ENCODE measurements at places on chromosomes 2 and 18.

DNA sequence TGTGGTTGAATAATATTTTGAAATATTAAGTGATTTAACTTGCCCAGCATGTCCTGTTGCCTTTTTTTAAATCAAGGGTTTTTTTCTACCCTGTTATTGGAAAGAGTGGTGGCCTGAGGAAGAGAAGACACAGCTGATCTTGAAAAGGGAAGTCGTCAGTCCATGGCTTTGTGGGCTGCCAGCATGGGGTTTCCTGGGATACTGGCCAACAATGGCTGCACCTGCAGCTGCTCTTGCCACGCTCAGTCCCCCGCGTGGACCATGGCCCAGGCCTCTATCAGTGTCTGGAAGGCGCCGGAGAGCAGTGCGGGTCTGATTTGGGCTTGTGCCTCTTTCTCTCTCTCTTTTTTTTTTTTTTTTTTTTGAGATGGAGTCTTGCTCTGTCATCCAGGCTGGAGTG is 99.3 kb downstream of the ASB1 start:
- DNase-seq, result no peak

GRCh38 chr2:11366326-11366741 is 21.9 kb upstream of the ROCK2 start:
- DNase-seq, result no peak

GRCh38 chr2:182321096-182321495 is 105.7 kb downstream of the PDE1A start:
- DNase-seq, result no peak

DNA sequence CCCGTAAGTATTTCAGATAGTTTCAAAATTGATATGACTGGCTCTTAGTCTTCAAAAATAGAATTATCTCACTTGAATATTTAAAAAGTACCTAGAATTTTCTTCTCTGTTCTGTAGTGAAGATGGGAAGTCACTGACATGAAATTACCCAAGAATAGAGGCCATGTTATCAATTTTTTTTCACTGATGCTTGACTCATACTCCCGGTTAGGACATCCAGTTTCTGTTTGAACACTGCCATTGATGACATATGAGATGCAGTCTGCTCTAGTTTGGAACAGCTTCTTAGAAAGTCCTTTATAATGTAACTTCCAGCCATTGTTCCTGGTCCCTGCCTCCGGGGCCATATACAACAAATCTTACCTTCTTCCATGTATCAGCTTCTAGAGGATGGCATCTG is 26.0 kb downstream of the MAP3K20 start:
- DNase-seq, result peak; percentile 30

DNA sequence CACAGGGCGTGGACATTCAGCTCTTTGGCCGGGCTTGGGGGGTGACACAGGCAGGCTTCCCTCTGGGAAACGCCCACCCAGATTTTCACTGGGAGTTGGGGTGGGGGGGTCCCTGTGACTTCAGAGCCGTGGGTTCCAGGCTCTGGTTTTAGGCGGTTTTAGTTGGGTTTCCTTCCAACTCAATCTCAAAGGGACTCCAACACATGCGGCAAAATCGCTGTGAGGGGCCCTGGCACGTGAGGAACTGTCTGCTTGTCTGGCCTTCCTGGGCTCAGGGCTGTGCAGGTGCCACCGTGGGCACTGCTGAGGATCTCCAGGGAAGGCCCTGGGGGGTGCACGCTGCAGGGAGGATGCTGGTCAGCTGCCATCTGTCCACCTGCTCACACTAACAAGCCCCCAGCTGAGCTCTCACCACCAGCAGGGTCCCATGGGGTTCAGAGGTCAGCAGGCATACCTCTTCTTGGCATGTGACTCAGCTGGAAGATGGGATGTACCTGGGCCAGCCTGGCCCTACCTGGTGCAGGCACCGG is 11.7 kb downstream of the HS6ST1 start:
- no peak for DNase-seq

DNA sequence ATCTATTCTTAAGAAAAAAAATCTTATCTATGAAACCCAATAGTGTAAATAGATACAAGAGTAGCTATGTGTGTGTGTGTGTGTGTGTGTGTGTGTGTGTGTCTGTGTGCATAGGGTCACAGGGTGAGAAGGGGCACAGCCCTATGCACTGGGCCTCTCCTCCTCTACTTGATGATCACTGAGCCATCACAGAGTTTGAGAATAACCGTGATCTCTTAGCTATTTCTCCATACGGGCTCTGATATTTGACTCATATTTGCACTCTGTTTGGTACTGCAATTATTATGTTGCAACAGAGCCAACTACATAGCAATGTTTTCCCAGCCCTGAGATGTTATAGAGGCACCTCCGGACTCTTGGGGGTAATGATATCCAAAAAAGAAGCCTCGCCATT is 28.8 kb upstream of the SLC40A1 start:
- peak; percentile 21 for DNase-seq

DNA sequence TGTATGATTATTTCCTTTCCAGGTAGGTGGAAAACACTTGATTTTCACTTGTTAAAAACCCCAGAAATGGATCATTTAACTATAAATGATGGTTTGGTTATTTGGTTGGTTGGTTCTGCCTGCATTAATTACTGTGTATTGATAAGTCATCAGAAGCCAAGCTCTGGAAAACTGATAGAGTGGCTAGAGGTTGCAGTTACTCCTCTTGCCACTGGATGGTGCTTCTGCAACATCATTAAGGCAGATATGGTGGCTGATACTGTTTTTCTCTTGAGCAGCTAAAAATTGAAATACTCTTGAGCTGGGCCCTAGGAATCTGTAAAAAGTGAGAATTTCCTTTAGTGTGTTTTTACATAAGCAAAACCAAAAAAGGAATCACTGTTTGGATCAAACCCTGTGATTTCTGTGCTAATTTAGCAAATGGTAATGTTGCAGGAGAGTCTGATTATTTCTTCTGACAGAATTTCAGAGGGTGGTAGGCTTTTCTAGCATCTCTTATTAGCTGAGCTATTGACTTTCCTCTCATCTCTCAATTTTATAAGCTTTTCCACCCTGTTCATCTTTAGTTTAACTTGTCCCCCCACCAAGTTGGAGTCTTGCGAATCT is 54.3 kb downstream of the RAB10 start:
- peak; percentile 11 for DNase-seq

Measured in fibroblast of skin of right quadriceps (primary cell).